Spleen (tissue), 13 donors: ENCODE measurements at places on chromosomes 7 and 10.

- no peak for DNase-seq
Measured at GRCh38 chr10:64175271-64175962, 654.2 kb downstream of the REEP3 start.

DNA sequence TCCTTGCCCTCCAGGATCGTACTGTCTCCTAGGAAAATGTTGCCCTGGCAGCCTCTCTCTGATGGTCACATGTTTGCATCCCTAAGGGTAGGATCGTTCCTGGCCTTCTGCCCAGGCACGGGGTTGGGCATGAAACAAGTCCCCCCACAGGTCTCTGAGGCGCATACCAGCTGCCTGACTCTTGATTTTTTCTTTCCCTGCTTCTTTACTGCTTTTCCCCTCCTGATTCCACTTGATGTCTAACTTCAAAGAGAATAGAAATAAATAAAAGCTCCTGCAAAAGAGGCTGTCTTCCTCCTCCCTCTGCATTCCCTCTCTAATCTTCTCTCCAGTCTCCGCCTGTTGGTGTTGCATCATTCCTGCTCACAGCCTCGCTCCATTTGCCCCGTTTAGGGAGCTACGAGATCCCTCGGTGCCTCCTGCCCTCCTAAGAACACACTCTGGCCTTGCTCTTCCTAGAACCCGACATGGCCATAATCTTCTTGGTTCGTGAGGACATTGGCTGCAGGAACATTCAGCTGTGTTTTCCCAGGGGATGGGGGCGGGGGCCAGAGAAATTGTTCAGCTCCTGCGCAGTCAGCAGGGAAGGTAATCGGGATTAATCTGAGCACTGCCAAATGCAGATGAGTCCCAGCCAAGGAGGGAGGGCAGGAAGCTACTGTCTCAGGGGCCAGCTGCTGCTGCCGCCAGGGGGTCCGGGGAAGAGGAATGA, 26.0 kb downstream of the LEP start:
- no peak for DNase-seq

- no peak for DNase-seq
Measured at GRCh38 chr10:19033741-19034140, 14.9 kb upstream of the MALRD1 start.

DNA sequence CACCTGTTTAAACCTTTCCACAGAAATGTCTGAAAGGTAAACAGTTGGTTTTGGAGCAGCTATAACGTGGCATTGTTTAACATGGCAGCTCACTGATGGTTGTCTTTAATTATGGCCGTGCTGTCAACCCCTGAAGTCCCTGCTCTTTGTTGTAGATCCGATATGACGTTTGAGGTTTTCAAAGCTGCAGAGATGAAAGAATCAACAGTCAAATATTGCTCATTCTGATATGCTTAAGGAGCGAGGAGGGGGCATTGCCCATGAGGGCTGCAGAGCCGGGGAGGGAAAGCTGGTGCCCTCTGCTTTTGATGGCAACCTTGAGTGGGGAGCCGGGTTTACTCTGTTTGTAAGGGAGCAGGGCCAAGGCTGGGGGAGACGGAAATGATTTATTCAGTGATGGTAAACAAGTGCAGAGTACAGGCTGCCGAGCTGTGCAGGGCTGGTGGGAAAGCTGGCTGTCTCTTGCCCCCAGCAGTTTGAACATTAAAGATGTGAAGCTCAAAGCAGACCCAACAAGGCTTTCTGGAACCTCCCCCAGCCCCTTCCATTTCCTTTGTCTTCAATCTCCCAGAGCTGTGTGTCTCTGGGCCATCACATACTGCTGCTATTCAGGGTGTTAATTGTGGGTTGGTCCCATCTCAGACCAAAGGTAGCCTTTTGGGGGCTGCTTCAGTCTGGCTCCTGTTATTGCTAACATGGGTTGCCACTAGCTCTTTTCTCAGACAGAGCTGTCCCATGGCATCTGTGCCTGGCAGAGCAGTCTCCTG, 345.5 kb downstream of the LRMDA start:
- DNase-seq: no peak

GRCh38 chr7:127961786-127962453, 69.3 kb downstream of the LRRC4 start:
- DNase-seq: no peak
